MG63 (cell line): ENCODE measurements at places on chromosomes 7 and 10. TPM values are rescaled to one million over a fixed set of nuclear protein-coding genes. Genes with fewer than 3 reads are reported as not detected.

The TEX36 gene
- total RNA-seq = not detected in 2 replicates

The HGF gene
- 41.0 and 50.8 TPM in 2 replicates for total RNA-seq

The SPDYE6 gene
- not detected in 2 replicates for total RNA-seq

GRCh38 chr7:99258501-99258900 is 14.1 kb upstream of the MYH16 start:
- DNase-seq = no peak

GRCh38 chr7:108307194-108307593 is 149.0 kb downstream of the NRCAM start:
- DNase-seq = no peak
